K562 (cell line): ENCODE measurements at places on chromosomes 7 and 10.

GRCh38 chr7:44395067-44395466, 69.7 kb upstream of the CAMK2B start:
- H3K27ac ChIP-seq, result no peak overlapping the region
- H3K4me3 ChIP-seq, result no peak overlapping the region

- DNase-seq, result peak; percentile 88
- no peaks in the 10 kb centered on the region for H3K36me3 ChIP-seq
- peak overlapping the region; percentile 98 for H3K27ac ChIP-seq
- peaks cover 11% of the 10 kb centered on the region for H3K27me3 ChIP-seq
- H3K4me1 ChIP-seq, result peaks cover 32% of the 10 kb centered on the region
Measured at GRCh38 chr10:78972160-78972946, 96.4 kb upstream of the ZMIZ1 start.

GRCh38 chr7:129781928-129782817, 170.6 kb downstream of the UBE2H start:
- peaks cover 79% of the 10 kb centered on the region for H3K4me1 ChIP-seq
- H3K36me3 ChIP-seq, result no peaks in the 10 kb centered on the region
- no peak for DNase-seq

GRCh38 chr10:78523453-78523852, 489.8 kb downstream of the RPS24 start:
- H3K27ac ChIP-seq, result no peak overlapping the region
- no peak overlapping the region for H3K4me3 ChIP-seq
- H3K27me3 ChIP-seq, result peaks cover 8% of the 10 kb centered on the region
- no peaks in the 10 kb centered on the region for H3K4me1 ChIP-seq
- DNase-seq, result no peak

GRCh38 chr7:69722843-69723242, 124.6 kb downstream of the AUTS2 start:
- H3K36me3 ChIP-seq, result no peaks in the 10 kb centered on the region
- no peaks in the 10 kb centered on the region for H3K4me1 ChIP-seq
- H3K4me3 ChIP-seq, result no peak overlapping the region

GRCh38 chr10:114680543-114681117, 22.6 kb upstream of the ABLIM1 start:
- H3K36me3 ChIP-seq, result no peaks in the 10 kb centered on the region
- no peaks in the 10 kb centered on the region for H3K27me3 ChIP-seq
- H3K4me1 ChIP-seq, result no peaks in the 10 kb centered on the region
- no peak overlapping the region for H3K27ac ChIP-seq
- H3K4me3 ChIP-seq, result no peak overlapping the region
- DNase-seq, result no peak

GRCh38 chr10:28948046-28948445, 270.7 kb downstream of the BAMBI start:
- no peak overlapping the region for H3K4me3 ChIP-seq
- no peak overlapping the region for H3K27ac ChIP-seq
- no peaks in the 10 kb centered on the region for H3K27me3 ChIP-seq
- H3K4me1 ChIP-seq, result no peaks in the 10 kb centered on the region

GRCh38 chr7:84822941-84823510, 363.8 kb downstream of the SEMA3D start:
- no peaks in the 10 kb centered on the region for H3K27me3 ChIP-seq
- no peak for DNase-seq
- H3K36me3 ChIP-seq, result peaks cover 10% of the 10 kb centered on the region; the same call in 2 of the 3 replicates
- H3K4me1 ChIP-seq, result peaks cover 12% of the 10 kb centered on the region
- peak overlapping the region; percentile 76 for H3K27ac ChIP-seq

GRCh38 chr7:46319841-46320240, 398.8 kb upstream of the IGFBP3 start:
- H3K27me3 ChIP-seq, result no peaks in the 10 kb centered on the region
- no peak overlapping the region for H3K27ac ChIP-seq
- no peak for DNase-seq
- H3K4me1 ChIP-seq, result no peaks in the 10 kb centered on the region

- H3K4me3 ChIP-seq, result no peak overlapping the region
- H3K27me3 ChIP-seq, result no peaks in the 10 kb centered on the region; the same call in 2 of the 3 replicates
- no peak overlapping the region for H3K27ac ChIP-seq
- no peak for DNase-seq
- H3K4me1 ChIP-seq, result no peaks in the 10 kb centered on the region
- no peaks in the 10 kb centered on the region for H3K36me3 ChIP-seq
Measured at GRCh38 chr7:142636751-142637150, 112.5 kb upstream of the PRSS1 start.

- H3K27me3 ChIP-seq, result no peaks in the 10 kb centered on the region
- no peak for DNase-seq
- H3K36me3 ChIP-seq, result peaks cover 4% of the 10 kb centered on the region; the same call in 1 of the 3 replicates
- H3K4me3 ChIP-seq, result no peak overlapping the region
- no peak overlapping the region for H3K27ac ChIP-seq
Measured at GRCh38 chr7:75563171-75563570, 71.1 kb downstream of the SPDYE5 start.

DNA sequence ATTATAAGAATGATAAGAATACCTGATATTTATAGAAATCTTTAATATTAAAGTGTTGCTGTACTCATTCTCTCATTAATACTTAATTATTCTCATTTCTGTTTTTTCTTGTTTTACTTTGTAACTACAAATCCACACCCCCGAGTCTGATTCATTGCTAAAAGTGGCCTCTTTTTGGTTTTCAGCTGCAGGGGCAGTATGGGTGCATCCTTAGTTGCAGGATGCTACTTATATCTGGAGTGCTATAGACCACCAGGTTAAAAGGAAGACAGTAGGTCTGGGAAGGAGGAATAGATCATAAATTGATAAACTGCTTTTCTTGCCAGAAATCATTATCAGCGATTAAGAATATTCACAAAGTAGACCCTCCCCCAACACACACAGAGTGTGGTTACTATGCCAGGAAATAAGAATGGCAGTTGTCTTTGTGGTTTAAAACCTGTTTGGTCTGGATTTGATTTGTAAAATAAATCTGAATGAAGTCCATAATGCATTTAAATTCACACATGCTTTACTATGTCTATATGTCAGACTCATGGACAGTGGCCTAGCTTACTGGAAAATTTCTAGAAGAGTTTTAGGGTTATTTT, 96.5 kb downstream of the NRF1 start:
- no peak overlapping the region for H3K27ac ChIP-seq
- no peaks in the 10 kb centered on the region for H3K27me3 ChIP-seq
- H3K4me3 ChIP-seq, result no peak overlapping the region
- no peak for DNase-seq
- H3K4me1 ChIP-seq, result peaks cover 3% of the 10 kb centered on the region; the same call in 1 of the 3 replicates

DNA sequence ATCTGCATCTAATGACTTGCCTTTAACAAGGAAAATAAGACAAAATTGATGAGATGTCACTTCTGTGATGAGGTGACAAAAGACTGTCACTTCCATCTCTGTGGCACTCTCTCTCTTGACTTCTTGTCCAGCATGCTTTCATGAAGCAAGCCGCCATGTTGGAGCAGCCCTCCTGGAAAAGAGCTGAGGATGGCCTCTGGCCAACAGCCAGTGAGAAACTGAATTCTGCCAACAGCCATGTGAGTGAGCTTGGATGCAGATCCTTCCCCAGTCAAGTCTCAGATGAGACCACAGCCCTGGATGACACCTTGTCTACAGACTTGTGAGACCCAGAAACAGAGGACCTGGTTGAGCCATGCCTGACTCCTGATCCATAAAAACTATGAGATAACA, 412.6 kb upstream of the SHH start:
- H3K4me3 ChIP-seq, result no peak overlapping the region
- no peak overlapping the region for H3K27ac ChIP-seq
- no peak for DNase-seq
- peaks cover 15% of the 10 kb centered on the region for H3K27me3 ChIP-seq

- peak; percentile 46 for DNase-seq
- no peak overlapping the region for H3K4me3 ChIP-seq
- peaks cover 15% of the 10 kb centered on the region for H3K4me1 ChIP-seq
- H3K27ac ChIP-seq, result peak overlapping the region; percentile 38; the same call in 2 of the 3 replicates
- H3K36me3 ChIP-seq, result no peaks in the 10 kb centered on the region
- no peaks in the 10 kb centered on the region for H3K27me3 ChIP-seq
Measured at GRCh38 chr10:5317547-5318107, 47.1 kb upstream of the UCN3 start.

DNA sequence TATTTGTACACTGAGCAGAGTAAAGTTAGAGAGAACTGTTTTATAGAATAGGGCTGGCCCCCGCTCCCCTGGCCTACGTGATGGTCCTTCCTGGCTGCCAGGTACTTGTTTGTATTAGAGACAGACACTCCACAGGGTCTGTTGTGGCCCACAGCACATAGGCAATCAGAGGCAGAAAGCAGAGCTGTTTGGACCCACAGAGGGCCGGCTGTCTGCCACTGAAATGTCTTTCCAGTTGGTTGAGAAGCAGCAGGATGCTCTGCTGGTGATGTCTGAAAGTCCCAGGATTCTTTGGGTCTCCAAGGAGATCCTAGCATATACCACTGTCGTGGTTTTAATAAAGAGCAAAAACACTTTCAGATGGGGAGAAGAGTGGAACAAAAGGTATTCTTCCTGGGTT, 5.2 kb downstream of the STN1 start:
- H3K36me3 ChIP-seq, result peaks cover 3% of the 10 kb centered on the region; the same call in 2 of the 3 replicates
- H3K4me3 ChIP-seq, result no peak overlapping the region
- H3K27ac ChIP-seq, result no peak overlapping the region
- no peak for DNase-seq

GRCh38 chr7:32586291-32587221, 91.3 kb downstream of the AVL9 start:
- H3K27ac ChIP-seq, result peak overlapping the region; percentile 50; the same call in 2 of the 3 replicates
- peak; percentile 27 for DNase-seq
- H3K27me3 ChIP-seq, result no peaks in the 10 kb centered on the region
- no peak overlapping the region for H3K4me3 ChIP-seq

DNA sequence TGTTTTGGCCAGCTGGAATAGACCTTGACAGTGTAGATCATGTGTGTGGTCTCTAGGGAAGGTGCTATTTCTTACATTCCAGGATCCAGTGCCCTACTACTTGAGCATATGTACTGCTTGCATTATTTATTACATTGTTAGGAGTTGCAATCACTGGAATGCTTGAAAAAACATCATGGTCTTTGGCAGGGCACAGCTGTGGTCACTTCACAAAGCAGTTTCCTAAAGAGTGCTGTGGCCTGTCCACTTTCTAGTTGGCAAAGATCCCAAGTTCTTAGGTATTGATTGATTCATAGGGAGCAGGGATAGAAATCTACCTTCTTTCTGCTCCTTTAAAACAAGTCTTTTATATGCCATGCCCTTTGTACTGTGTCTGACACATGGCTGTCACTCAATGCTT, 4.6 kb downstream of the C7orf25 start:
- H3K27me3 ChIP-seq, result peaks cover 12% of the 10 kb centered on the region
- H3K4me1 ChIP-seq, result peaks cover 11% of the 10 kb centered on the region
- H3K4me3 ChIP-seq, result no peak overlapping the region
- DNase-seq, result no peak
- peaks cover 7% of the 10 kb centered on the region for H3K36me3 ChIP-seq

DNA sequence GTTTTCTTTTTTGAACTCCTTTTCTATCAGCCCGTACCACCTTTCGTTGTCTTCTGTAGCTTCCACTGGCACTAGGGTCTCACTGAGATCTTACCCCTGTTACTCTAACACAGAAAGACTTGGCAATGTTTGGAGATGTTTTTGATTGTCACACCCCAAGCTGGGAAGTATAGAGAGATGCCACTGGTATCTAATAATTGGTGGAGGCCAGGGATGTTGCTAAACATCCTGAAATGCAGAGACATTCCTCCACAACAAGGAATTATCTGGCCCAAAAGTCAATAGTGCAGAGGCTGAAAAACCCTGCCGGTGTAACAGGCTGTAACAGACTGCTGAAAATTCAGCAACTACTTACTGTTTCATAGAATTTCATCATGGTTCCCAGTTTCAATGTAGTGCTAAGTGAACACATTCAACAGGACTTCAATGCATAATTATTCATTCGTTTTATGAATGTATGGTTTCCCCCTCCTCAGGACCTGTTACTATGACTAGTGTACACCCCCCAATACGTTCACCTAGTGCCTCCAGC, 115.9 kb downstream of the TRIM24 start:
- no peak overlapping the region for H3K4me3 ChIP-seq
- H3K4me1 ChIP-seq, result no peaks in the 10 kb centered on the region
- H3K27me3 ChIP-seq, result no peaks in the 10 kb centered on the region
- H3K27ac ChIP-seq, result no peak overlapping the region

DNA sequence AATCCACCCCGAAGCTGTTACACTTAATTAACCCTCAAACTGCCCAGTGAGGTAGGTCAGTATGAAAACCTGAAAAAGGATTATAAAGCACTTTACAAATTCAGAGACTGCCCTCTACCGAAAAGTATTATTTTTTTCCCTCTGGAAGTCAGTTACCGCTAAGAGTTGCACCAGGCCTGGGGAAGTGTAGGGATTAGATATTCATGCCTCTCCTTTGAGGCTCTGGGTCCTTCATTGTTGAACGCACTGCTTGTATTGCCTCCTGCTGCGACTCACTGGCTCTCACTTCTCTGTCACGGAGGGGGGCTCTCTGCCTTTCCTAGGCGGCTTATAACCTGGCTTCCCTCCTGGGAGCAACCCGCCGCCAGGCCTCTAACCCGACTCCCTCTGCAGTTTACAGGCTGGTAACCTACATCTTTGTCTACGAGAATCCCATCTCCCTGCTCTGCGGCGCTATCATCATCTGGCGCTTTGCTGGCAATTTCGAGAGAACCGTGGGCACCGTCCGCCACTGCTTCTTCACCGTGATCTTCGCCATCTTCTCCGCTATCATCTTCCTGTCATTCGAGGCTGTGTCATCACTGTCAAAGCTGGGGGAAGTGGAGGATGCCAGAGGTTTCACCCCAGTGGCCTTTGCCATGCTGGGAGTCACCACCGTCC, 2.7 kb downstream of the RHBDD2 start:
- no peak overlapping the region for H3K27ac ChIP-seq
- DNase-seq, result peak; percentile 9
- peaks cover 22% of the 10 kb centered on the region for H3K4me1 ChIP-seq

- H3K27me3 ChIP-seq, result no peaks in the 10 kb centered on the region; the same call in 1 of the 2 replicates
- no peak for DNase-seq
- H3K27ac ChIP-seq, result no peak overlapping the region
- H3K4me3 ChIP-seq, result no peak overlapping the region
Measured at GRCh38 chr10:93947055-93947454, 46.7 kb upstream of the PLCE1 start.

DNA sequence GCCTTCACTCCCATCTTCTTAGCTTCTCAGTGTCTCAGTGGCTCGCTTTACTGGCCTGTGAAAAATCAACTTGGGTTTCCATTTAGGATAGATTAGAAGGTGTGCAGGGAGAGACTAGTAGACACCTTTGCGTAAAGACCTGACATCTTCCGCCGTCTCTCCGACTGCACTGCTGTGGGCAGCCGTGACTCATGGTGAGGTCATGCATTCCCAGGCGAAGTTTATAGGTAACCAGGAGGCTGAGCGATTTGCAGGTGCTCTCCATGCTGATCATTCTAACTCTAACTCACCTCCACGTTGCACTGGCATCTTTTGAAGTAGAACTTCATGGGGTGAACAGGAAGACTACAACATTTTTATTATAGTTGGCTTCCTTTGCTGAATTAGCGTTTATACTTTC, 68.0 kb upstream of the ZNF438 start:
- no peak overlapping the region for H3K27ac ChIP-seq
- no peak for DNase-seq
- H3K4me1 ChIP-seq, result no peaks in the 10 kb centered on the region
- peaks cover 38% of the 10 kb centered on the region for H3K27me3 ChIP-seq
- H3K36me3 ChIP-seq, result no peaks in the 10 kb centered on the region
